ENCODE measurements at places on chromosomes 6 and 20.

DNA sequence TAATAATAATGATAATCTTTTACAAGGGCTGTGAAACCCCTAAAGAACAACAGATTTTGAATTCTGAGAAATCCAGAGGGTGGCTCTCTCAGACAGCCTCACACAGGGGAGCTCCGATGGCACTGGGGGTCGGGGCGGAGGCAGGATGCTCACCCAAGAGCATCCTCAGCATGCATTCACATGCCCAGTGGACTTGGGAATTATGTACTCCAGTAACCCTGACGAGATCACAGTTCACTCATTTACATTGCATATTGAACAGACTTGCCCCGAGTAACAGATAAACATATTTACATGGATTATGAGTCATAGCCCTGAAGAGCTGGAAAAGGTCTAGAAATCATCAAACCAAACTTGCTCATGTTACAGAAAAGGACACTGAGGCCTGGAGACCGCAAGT, 482.7 kb upstream of the JARID2 start:
- no peak for DNase-seq

GRCh38 chr6:129212081-129212480, 329.1 kb downstream of the LAMA2 start:
- no peak for DNase-seq

DNA sequence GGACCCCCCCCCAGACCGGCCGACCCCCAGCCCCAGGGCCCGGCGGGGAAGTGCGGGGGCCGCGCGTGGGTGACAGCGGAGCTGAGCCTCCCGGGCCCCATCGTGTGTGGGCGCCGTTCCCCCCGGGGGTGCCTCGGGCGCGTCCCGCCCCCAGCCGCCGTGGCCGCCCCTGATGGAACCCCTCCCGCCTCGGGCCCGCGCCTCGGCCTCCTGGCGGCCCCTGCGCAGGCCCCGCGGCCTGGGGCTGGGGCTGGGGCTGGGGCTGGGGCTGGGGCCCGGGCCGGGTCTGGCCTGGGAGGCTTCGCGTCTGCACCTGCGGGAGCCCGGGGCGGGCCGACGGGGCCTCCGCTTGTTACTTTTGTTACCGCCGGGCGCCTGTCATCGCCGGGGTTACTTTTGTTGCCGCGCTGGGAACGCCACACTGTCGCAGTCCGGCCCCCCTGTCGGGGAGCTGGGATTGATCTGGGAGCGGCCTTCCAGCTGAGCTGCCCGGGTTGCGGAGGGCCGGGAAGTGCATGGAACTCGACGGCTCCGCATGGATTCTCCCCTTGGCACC, 598 bp downstream of the OGFR start:
- no peak for DNase-seq

DNA sequence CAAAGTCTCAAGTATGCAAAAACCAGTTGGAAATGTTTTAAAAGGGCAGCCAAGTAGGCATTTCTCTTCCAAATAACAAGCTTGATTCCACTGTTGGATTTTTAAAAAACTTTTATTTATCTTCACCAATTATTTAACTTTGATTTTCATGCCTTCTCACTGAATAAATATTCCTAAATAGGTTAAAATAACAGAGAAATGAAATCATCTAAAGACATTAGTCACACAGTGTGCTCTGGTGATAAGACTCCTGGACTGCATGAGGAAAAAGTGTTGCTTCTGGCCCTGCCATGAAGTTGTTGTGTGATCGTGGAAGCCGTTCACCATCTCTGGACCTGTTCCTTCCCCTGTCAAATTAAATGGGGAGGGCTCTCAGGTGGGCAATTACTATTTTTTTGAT, 33.8 kb upstream of the IGF2R start:
- DNase-seq, result no peak

GRCh38 chr6:161186173-161186769, 87.6 kb downstream of the AGPAT4 start:
- peak; percentile 88 for DNase-seq

DNA sequence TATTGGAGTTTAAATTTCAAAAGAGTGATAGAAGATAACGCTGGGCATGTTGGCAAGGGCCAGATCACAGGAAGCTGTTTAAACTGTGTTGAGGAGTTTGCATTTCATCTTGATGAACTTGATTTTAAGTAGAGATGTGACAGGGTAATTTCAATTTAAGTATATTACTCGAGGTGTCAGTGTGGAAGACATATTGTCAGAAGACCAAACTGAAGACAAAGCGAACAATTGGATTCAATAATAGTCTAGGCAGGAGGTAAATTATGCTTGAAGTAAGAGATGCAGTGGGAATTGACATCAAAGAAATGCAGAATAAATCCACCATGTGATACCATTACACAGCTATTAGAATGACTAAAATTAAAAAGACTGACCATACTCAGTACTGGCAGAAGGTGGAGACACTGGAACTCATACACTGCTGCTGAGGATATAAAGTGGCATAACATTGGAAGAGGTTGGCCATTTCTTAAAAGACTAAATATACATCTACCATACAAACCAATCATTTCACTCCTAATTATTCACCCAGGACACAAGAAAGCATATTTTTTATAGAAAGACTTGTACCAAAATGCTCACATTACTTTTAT, 240.8 kb downstream of the ARHGAP18 start:
- no peak for DNase-seq

DNA sequence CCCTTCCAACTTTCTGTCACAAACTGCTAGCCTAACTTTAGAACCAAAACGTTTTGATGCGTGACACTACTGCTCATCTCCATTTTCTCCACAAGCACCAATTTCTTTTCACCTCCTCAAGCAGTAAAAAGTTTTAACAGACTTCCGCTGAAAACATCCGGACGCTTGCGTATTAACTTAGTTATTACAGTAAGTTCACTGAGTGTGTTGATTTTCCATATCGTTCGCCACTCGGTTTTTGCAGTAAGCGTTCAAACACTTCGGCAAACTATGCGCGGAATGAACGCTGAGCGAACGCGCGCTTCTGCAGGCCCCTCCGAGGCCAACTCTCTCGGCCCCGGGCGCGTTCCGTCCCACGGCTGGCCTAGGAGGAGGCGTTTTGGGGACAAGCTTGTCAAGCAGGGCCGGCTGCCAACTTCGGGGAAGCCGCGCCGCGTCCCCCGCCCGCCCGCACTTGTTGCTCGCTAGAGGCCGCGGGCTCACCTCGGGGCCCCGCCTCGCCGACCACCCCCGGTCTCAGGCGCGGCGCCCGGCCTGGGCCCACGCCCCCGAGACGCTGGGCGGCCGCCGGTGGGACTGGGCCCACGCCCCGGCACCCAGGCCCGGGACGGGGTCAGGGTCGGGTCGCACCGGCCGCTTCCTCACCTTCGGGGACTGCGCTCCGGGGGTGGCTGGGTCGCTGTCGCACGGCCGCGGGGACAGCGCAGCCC, 945 bp downstream of the PHF10 start:
- DNase-seq, result peak; percentile 85

DNA sequence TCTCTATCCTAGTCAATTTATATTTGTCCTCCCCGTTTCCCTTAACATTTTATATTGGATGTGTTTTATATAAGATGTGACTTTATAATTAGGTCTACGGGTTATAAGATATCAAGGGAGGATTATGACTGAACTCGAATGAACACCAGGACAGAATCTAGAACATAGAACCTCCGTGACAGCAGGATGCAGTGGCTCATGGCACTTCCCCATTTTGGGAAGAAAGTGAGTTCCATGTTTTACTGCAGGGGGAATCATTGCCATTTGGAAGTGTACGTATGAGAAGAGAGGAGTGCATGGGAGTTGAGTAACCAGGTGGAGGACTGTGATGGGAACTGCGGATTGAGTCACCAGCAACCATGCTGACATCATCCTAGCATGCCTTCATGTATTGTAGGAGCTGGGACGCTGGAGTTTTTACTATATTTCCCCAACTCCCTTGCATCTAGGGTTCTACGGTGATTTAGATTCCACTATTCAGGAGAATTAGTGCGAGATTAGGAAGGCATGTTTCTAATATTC, 56.1 kb upstream of the FOXC1 start:
- no peak for DNase-seq

Measured in lower lobe of right lung (tissue), 2 donors.